K562 (cell line): ENCODE measurements at places on chromosomes 2 and 18. TPM values are rescaled to one million over a fixed set of nuclear protein-coding genes. Genes with fewer than 3 reads are reported as not detected.

- no peak for DNase-seq
Measured at GRCh38 chr2:207483066-207483465, 46.7 kb upstream of the CREB1 start.

- DNase-seq = no peak
Measured at GRCh38 chr18:31789409-31789808, 28.7 kb upstream of the SLC25A52 start.

DNA sequence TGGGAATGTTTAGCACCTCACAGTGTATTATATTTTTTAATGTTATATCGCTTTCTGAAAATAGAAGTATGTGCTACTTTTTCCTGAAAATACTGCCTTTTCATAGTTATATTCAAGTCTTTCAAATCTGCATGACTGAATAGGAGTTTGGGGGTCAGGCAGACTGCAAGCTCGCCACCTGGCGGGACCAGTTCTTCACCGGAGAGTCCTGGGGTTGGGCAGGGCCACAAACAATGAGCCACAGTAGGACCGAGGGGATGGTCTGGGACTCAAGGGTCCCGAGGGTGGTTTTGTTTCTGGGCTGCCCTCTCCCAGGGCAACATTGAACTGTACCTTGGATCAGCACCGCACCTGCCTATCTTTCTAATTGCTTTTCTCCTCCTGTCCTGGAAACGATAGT, 70.6 kb downstream of the VWA3B start:
- peak; percentile 43 for DNase-seq

- DNase-seq = peak; percentile 30
Measured at GRCh38 chr2:239322416-239323086, 78.3 kb downstream of the HDAC4 start.

DNA sequence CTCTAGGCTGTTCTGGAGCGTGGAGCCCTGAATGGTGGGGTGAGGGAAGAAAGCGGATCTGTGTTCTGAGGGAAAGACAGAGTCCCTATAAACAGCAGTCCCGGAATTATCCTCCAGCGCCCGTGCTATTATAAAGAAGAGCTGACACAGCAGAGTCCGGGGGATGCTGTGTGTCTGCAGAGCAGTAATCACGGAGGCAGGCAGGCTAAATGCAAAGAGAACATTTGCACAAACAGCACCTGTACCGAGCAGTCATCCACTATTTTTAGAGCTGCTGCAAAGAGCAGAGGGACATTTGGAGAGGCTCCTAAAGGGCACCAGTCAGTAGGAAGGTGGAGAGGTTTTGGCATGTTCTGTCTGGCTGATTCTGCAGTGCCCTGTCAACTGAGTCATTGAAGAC, 293.8 kb upstream of the SLC14A2 start:
- no peak for DNase-seq

DNA sequence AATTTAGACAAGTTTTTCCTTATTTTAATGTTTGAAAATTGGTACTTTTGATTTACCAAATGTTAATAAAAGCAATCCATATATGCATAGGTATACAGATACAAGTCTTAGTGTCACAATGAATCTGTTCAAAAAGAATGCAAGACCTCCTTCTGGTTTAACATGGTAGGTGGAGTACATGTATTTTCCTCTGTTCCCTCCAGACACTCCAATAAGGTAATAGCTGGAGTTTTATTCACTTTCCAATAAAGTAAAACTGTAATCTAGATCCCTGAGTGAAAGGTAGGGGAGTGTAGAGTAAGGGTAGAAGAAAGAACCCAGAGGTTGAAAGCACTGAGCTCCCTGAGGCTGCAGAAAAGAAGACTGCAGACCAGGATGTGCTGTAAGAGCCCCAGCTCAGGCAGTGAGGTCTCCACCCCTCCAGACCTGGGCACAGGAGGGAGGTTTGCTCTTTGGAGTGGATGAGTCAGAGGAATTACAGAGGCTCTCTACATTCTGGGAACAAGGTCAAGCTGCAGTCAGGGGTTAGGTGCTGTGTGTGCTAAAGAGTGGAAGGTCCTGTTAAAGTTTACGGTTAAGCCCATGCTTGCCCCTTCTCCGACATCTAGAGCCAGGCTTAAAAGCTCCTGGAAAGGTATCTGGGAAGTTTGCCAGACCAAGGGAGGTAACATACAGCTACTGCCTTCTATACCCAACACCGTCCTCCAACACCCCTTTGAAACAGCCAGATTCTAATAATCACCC, 27.6 kb upstream of the STAT1 start:
- no peak for DNase-seq

DNA sequence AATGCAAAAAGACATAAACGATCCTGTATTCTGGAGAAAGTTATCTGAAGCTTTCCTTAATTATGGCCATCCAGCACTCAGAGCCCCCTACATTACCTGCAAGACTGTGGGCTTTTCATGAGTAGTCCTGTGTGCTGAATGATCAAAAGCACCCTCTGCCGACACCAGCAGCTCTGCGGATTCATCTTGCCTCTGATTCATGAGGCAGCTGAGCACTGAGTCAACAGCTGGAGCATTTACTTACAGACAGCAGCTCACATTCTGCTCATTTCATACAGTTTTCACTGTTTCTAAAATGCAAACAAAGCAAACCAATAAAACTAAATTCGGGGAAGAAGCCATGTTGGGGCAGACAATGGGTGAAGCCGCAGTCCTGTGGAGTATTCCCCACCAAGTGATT, 886.5 kb downstream of the CNTNAP5 start:
- DNase-seq = no peak

DNA sequence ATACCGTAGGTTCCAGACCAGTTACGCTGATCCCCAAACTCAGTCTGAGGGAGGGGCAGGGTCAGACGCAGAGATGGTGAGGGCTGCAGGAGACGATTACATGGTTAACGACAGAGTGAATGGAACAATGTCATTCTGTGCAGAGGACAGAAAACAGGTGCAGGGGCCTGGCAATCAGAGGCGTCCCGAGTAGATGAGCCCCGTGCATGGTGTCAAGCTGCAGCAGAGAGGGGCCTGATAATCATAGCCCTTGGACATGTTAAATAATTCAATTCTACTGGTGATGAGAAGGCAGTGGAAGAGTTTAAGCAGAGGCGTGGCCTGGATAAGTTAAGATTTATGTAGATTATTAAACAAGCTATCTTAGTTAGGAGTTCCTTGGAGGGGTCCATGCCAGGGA, 178.6 kb downstream of the MYT1L start:
- no peak for DNase-seq

DNA sequence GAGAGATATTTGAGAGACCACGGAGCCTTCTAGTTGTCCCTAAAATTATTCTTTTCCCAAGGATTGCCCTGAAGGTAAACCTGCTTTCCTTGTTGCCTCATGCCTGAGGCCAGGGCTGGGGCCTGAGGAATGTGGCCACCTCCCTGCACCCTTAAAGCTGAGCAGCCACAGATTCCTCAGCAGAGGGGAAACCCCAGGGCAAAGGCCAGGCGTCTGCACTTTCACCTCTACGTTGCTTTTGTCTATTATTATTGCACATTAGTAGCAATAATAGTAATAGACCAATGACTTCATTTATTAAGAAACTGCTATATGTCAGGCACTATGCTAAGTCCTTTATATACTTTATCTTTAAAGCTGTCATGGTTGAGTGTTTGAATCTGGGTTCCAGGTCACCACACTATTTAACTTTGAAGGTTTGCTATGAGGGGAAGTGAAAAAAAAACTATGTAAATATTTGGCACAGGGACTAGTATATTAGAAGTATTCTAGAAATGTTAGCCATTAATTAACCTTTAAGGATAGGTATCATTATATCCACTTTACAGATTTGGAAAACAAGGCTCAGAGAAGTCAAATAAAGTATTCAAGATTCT, 104.2 kb downstream of the LRRC30 start:
- DNase-seq = no peak

GRCh38 chr2:10620481-10620880, 69.3 kb downstream of the NOL10 start:
- DNase-seq = no peak

GRCh38 chr2:237479747-237480146, 7.3 kb upstream of the MLPH start:
- DNase-seq = no peak

- DNase-seq = no peak
Measured at GRCh38 chr2:48369971-48370370, 160.0 kb upstream of the STON1 start.

- DNase-seq = no peak
Measured at GRCh38 chr2:240355962-240356361, 79.5 kb upstream of the GPC1 start.

SLC16A14 gene
- not detected in 2 replicates for polyA plus RNA-seq

C2orf81 gene
- not detected in 2 replicates for polyA plus RNA-seq

MYL1 gene
- not detected in 2 replicates for polyA plus RNA-seq

SERPINB10 gene
- not detected in 2 replicates for polyA plus RNA-seq

FAM237A gene
- polyA plus RNA-seq = not detected in 2 replicates

SLC19A3 gene
- polyA plus RNA-seq = not detected in 2 replicates

L3MBTL4 gene
- polyA plus RNA-seq = not detected in 2 replicates

CNRIP1 gene
- polyA plus RNA-seq = 1.3 and 1.5 TPM in 2 replicates

RAB6C gene
- polyA plus RNA-seq = not detected in 2 replicates

NPPC gene
- not detected in 2 replicates for polyA plus RNA-seq
